ENCODE measurements at places on chromosomes 13 and 19. TPM values are rescaled to one million over a fixed set of nuclear protein-coding genes. Genes with fewer than 3 reads are reported as not detected.

PROZ gene
- not detected for total RNA-seq

GRIK5 gene
- total RNA-seq, result 68.5 TPM

GRCh38 chr13:109795011-109795410, 8.6 kb upstream of the IRS2 start:
- no peak for DNase-seq

DNA sequence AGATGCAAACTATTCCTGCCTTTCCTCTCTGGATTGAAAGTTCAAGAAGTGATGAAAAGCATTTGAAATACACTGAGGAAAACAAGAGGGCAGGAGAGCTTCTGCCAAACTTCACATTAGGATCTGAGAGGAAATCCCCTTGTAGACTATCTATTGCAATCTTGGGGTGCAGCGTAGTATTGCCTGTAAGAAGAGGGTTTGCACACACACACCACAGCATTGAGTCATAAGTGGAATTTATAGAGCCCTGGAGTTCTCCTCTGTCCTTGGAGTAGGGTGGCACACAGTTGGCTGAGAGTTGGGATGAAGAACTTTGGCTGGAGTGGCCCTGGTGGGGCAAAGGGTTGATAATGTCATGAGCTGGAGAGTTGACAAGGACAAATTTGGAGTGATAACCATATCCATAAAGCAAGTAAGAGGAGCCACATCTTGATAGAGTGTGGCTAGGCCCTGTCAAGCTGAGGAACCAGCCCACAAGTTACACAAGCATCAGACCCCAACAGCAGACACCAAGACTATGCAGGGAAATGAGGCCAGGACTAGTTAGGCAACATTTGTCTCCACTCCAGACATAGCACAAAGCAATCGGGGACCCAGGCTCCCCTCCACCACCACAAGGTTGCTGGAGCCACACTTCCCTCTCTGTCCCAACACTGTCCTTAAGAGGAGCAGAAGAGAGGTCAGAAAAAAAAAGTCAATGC, 520.9 kb downstream of the KLF5 start:
- DNase-seq, result no peak

- DNase-seq, result no peak
Measured at GRCh38 chr13:48797761-48798160, 144.0 kb downstream of the CYSLTR2 start.

- DNase-seq, result no peak
Measured at GRCh38 chr19:29446361-29446760, 79.4 kb upstream of the VSTM2B start.

DNA sequence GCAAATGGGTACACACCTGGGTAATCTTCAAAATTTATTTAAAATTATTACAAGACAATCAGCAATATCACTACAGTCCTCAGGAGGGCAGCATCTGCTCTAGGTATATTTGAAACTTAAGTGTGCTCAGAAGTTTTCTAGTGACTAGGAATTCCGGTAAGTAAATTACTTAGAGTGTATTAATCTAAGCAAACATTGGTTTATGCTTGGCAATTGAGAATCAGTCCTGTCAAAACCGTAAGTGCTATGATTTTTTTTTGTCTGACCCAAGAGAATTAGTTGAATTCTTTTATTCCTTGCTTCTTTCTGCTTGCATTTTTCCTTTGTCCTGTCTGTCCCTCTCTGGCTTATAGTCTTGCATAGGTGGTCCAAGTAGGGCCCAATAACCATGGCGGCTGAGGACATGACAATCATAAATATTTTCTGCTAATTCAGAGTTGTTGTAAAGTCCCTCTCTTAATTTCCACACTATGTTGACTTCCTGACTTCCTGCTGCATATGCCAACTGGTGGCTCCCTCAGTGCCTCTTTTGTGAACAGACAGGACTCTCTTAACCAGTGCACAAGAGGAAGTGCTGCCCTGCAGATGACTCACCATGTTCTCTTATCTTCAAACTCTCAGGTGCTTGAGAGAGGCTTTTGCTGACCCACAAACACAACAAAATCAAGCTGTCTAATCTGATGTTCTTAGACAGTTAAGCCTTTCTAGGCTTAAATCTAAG, 82.2 kb downstream of the SLAIN1 start:
- no peak for DNase-seq

DNAAF3 gene
- total RNA-seq, result not detected

GRCh38 chr19:5696196-5697021, 6.3 kb downstream of the RPL36 start:
- no peak for DNase-seq

CGB2 gene
- not detected for total RNA-seq

- no peak for DNase-seq
Measured at GRCh38 chr13:52067237-52067636, 42.7 kb downstream of the UTP14C start.

DNA sequence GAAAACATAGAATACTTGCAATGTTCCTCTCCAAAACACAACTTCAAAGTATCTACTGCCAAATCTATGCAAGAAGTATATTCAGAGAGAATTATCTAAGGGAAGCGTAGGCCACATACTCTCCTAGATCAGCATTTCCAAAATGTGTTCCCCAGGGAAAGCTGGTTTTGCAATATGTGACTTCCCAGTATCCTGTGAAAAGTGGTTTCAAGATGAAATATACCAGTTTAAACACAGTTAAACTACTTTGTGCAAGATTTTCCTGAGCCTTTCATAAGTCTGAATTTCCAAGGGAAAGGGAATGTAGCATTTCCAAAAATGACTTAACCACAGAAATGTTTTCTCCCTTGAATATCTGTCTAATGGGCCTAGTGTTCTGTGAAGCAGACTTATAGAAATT, 7.6 kb downstream of the STARD13 start:
- no peak for DNase-seq

ANGPTL8 gene
- total RNA-seq, result 2.1 TPM

CARD8 gene
- 32.5 TPM for total RNA-seq

PSG2 gene
- not detected for total RNA-seq

GRCh38 chr13:73034901-73035300, 23.9 kb upstream of the KLF5 start:
- no peak for DNase-seq

GRCh38 chr13:101205408-101205807, 210.9 kb downstream of the NALCN start:
- DNase-seq, result no peak

DNA sequence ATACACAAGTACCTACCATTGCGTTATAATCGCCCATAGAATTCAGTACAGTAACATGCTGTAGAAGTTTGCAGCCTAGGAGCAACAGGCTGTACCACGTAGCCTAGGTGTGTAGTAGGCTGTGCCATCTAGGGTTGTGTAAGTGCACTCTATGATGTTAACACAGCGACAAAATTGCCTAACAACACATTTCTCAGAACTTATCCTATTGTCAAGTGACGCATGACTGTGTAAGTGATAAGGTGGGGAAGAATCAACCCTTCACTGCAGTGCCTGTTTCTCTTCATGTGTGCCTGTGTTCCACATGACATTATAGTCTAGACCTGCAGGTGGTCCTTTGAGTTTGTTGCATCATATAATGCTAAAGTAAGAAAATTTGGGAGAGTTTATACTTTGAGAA, 94.0 kb downstream of the PCDH9 start:
- no peak for DNase-seq

- no peak for DNase-seq
Measured at GRCh38 chr13:64339373-64340063, 2890.6 kb downstream of the PCDH9 start.

- DNase-seq, result no peak
Measured at GRCh38 chr13:54241719-54242118, 1213.1 kb downstream of the OLFM4 start.

DNA sequence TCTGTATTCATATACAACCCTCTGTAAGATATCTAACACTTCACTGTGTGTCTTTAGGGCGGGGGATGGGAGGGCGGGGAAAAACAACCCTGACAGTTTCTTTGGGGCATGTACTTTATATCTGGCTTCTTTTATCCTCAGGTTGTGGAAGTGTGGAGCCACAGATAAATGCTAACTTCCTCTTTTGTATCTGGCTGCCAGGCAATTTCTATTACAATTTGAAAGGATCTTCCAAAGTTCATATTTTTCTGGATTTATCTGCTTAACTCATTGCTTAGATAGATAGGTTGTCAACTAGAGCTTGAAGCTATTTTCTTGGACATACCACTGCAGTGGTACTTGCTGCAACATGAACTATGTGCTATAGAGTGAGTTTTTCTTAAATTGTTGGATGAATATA, 393.0 kb downstream of the LMO7 start:
- no peak for DNase-seq

DNA sequence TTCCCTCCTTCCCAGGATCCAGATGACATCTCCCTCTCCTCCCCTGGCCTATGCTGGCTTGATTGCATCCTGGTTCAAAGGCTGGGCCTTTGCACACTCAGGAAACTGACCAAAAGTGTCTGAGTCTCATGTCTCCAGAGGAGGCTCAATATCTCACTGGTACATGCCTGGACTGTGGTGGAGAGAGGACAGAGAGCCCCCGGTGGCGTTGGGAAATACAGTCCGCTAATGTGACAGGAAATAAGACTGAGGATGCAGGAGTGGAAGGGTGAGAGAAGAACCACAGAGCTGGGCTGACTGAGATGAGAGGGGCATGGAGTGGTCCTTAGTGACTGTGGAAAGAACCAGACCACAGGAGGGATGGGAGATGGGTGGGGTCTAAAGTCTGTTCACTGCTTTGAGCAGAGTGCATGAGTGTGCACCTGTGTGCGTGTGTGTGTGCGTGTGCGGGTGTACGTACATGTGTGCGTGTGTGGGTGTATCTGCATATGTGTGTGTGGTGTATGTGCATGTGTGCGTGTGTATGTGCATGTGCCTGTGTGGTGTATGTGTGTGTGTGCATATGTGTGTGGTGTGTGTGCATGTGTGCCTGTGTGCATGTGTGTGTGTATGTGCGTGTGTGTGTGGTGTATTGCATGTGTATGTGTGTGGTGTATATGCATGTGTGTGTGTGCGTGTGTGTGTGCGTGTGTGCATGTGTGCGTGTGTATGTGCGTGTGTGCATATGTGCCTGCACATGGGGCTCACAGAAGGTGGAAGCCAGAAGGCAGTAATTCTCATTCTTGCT, 1.9 kb downstream of the SIGLEC5 start:
- DNase-seq, result no peak

DNA sequence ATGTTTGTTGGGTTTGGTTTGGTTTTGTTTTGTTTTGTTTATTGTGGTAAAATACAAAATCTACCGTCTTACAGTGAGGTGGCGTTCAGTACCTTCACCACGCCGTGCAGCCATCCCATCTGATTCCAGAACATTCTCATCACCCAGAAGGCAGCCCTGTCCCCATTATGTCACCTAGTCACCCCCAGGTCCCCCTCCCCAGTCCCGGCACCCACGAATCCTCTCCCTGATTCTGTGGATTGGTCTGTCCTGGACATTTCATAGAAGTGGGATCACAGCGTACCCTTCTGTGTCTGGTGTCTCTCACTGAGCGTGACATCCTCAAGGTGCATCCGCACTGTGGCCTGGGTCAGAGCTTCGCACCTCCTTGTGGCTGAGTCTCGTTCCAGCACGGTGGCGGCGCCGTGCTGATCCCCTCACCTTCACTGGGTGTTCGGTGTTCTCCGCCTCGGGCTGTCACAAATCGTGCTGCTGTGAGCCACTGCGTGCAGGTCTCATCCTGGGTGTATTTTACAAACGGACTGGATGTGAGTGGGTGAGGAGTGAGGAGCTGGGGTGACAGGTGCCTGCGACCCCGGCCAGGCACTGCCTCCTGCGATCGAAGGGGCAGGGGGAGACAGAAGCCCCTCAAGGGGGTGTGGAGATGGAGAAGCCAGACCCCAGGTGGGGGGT, 580 bp upstream of the TEKTIP1 start:
- no peak for DNase-seq

DNA sequence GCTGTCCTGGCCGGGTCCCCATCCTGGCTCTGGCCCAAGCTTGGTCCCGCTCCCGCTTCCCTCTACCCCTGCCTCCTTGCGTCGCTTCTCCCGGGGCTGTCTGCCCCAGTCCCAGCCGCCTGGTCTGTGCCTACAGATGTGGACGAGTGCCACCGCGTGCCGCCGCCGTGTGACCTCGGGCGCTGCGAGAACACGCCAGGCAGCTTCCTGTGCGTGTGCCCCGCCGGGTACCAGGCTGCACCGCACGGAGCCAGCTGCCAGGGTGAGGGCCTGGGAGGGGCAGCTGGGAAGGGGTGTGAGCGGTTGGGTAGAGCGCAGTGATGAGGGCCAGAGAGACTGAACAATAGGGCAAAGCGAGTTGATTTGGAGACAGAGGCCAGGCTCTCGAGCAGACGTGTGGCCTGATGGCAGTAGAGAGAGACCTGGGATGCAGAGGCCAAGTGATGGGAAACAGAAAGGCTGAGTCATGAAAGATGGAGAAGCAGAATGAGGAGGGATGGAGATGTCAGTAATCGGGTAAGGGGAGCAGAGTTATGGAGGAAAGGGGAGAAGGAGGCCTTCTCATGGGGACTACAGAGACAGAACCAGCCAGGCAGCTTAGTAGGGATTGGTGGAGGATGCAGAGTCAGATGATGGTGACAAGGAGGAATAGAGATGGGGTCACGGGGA, 9.4 kb downstream of the LTBP4 start:
- DNase-seq, result no peak

STARD13 gene
- total RNA-seq, result 64.2 TPM

NKPD1 gene
- 0.22 TPM for total RNA-seq

NCCRP1 gene
- not detected for total RNA-seq

ZNF763 gene
- total RNA-seq, result 10.1 TPM

GRCh38 chr19:16951529-16951928, 62.7 kb downstream of the F2RL3 start:
- DNase-seq, result no peak

GRCh38 chr19:19746286-19747213, 13.6 kb upstream of the ZNF14 start:
- DNase-seq, result no peak

RPL28 gene
- total RNA-seq, result 584 TPM

- no peak for DNase-seq
Measured at GRCh38 chr13:36337938-36338641, 8.1 kb downstream of the SPART start.

DNA sequence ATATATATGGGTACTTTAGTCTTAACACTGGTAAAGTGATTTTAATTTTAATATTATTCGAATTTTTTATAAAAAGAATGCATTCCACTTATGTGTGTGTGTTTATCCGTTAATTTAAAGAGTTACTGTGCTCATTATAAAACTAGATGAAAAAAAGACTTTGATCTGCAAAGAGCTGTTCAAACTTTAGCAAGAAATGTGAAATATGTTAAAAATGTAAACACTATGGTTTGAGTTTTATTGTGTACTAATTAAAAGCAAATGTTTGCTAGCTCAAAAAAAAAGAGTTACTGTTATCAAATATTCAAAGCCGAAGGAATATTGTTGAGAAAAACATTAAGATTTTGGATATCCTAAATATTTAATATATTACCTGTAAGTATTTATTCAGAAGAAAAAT, 34.5 kb downstream of the UFM1 start:
- DNase-seq, result no peak

SLC25A41 gene
- 9.2 TPM for total RNA-seq

Data from dorsolateral prefrontal cortex (tissue), 122 donors.